ENCODE measurements at places on chromosomes 13 and 19. TPM values are rescaled to one million over a fixed set of nuclear protein-coding genes. Genes with fewer than 3 reads are reported as not detected.
A peak's percentile ranks its signal among the peaks of the same experiment; 100 is the strongest.

GRCh38 chr13:102846261-102847015, 606 bp downstream of the ERCC5 start:
- peak; percentile 70 for DNase-seq

GRCh38 chr19:13214036-13214730, 64.0 kb downstream of the IER2 start:
- DNase-seq, result no peak

GRCh38 chr13:110218581-110219201, 88.3 kb downstream of the COL4A1 start:
- DNase-seq, result no peak

- no peak for DNase-seq
These were observed 3.6 kb upstream of the HAS1 start for GRCh38 chr19:51727349-51727880.

Gene FGF21
- total RNA-seq, result not detected
